ENCODE measurements at places on chromosomes 7 and 10.

- DNase-seq: no peak
These were observed 332.5 kb downstream of the ZWINT start for GRCh38 chr10:56028298-56029132.

DNA sequence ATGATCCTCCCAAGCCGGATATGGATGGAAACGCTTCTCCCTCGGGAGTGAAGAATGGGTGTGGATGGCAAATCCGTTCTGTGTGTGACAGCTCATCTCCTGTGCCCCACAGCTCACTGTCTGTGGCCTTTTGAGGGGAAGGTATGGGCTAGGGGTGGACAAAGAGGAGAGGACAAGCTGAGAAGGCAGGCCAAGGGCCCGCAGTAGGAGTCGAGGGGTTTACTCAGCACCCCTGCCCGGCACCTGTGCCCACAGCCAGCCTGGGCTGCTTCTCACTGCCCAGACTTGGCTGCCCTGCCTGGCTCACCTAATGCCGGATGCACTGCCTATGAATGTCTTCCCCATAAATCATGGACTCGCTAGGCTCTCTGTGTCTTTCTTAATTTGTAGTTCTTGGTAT is 503.8 kb downstream of the TCERG1L start:
- DNase-seq: no peak

- DNase-seq: no peak
These were observed 67.5 kb upstream of the MEOX2 start for GRCh38 chr7:15753887-15754579.

DNA sequence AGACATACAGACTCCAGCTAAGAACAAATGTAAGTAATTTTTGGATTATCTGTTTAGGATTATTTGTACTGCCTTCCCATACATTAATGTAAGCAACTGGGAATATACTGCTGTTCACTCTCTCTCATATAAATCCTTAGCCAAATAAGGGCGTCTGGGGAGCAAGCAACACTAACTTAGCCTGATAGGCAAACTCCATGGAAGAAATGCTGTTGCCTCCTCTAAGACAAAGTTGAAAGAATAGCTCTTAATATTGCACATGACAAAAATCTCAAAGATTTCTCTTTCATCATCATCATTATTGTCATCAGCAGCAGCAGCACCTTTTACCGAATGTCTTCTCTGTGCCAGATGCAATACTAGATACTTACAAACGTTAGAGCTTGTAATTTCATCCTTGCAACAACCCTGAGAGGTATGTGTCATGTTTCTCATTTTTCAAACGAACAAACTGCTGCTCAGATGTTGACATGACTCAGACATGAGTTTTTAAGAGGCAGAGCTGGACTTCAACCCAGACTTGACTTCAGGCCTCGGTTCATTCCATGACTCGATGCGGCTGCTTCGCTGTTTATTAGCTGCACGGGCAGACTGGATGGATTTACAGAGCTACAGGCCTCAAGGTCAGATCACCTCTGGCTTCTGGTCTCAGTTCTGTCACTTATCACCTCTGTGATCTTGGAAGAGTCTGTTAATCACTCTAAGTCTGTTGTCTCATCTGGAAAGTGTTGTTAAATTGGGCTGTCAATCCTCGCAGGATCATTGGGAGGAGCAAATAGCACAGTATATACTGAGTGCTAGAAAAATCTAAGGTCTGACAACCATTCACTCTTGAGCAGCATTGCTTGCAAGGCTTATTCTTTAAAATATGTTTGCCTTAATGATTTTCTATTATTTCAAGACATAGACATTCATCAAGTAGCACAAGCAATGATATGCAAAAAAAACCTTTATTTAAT is 126.3 kb upstream of the CELF2 start:
- DNase-seq: peak; percentile 87

DNA sequence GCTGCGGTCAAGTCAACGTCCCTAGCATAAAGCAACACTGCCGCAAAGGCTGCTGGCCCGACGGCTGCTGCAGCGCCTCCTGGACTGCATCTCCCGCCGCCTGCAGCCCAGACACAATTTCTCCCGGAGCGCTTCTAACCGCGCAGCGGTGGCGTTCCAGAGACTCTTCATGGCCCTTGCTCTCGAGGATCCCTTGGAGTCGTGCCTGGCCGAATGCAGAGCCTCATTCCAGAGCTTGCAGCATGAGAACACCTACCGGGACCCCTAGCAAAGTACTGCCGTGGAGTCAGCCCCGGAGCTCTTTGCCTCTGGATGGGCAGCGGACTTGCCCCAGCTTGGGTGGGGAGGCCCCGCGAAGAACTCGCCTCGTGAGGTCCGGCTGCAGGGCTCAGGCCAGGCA is 79.7 kb upstream of the ZNF32 start:
- DNase-seq: no peak

GRCh38 chr10:2927958-2928840 is 139.1 kb upstream of the PFKP start:
- DNase-seq: peak; percentile 64

GRCh38 chr10:128421371-128422160 is 295.3 kb upstream of the MKI67 start:
- no peak for DNase-seq

DNA sequence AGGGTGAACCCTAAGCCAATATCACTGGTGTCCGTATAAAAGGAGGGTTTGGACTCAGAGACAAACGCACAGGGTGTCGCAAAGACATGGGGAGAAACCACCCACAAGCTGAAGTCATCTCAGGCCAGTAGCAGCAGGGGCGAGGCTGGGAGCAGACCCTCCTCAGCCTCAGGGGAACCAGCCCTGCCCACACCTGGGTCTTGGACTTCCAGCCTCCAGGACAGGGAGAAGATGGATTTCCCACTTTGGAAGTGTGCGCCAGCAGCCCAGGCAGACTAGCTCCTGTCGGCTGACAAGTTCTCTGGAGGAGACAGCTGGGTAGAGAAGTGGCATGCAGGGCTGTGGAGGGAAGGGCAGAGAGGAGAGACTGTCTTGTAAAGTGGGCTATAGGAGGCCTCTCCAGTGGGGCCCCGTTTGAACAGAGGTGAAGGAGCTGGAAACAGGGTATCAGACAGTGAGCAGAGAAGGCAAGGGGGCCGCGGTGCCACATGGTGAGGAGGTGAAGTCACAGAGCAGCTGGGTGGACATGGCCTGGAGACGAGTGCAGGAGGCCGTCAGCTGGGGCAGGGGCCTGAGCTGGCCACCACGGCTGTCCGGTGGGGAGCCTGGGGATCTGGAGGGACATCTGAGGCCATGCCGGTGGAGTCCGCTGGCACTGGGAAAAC is 475.6 kb downstream of the PTPRN2 start:
- no peak for DNase-seq

DNA sequence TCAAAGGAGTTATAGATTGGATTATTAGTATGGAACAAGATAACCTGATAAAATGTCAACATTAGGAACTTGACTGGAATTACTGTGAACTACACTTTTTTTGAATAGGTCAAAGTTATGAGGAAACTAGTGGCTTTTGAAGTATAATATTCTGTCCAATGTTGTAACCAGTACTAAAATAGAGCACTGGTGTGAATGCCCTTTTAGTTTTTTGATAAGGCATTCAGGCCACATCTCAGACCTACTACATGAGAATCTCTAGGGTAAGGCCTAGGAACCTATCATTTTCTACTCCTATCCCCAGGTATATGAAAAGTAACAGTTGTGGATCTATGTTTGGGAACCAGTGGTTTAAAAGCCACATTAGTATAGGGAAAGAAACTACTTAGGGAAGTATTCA is 16.4 kb downstream of the KMT2E start:
- DNase-seq: no peak

DNA sequence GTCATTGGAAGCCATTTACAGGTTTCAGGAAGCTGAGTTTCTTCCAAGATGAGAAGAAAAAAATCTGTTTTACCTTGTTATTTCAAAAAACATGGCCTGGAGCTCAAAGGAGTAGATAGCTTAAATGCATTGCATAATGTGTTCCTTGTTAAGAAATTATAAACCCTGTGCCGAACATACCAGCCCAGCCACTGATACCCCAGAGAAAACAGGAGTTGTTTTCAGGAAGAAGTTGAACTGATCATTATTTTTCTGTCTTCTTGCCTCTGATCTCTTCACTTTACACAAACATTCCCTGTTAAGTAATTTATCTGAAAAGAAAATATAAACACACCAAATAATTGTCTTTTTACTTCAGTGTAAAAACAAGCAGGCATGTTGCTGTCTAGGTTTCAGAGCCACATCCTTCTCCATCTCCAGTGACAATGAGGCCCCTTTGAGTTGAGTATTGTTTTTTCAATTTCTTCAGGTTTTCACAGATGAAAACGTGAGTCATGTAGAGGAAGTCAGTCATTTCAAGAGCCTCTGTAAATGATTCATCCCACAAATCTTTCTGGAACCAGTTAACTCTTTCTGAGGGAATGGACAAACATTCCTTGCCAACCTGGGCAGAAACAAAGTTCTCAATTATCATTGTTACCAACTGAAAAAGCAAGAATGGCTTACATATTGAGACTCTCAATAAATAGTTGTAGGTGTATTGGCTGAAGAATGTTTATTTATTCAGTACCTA is 244.2 kb downstream of the IPMK start:
- peak; percentile 72 for DNase-seq

DNA sequence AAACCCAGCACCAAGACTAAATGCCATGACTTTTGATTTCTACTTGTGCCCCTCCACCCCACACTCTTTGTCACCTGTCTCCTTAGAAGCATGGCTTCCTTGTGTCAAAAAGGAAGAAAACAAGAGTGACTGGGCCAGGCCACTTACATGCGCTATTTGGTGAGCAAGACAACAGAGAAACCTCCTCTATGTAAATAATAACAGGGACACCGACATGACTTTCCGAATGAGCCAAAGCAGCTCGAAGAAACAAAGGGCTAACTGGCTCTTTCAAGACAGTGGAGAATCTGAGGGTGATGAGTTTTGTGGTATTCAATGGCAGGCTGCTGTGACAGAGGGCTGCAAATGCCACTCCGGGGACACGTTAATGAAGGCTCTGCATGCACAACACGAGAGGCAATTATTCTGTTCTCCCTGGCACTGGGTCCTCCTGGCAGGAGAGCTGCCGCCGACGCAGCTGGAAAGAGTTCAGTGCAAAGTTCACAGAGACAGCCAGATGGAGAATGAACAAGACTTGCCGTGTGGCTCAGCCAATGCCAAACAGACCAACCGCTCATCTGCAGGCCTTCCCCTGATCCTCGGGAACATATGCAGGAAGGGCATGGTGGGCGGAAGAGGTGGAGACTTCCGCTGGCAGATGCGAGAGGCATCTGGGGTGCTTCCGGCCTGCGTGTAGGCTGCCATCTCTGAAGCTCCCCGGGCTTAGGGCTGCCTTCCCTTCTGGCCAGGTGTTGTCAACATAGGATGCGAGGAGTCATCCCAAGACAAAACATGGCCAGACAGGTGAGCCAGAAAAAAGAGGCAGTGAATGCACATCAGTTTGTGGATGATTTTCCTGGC is 59.1 kb upstream of the SMNDC1 start:
- no peak for DNase-seq

DNA sequence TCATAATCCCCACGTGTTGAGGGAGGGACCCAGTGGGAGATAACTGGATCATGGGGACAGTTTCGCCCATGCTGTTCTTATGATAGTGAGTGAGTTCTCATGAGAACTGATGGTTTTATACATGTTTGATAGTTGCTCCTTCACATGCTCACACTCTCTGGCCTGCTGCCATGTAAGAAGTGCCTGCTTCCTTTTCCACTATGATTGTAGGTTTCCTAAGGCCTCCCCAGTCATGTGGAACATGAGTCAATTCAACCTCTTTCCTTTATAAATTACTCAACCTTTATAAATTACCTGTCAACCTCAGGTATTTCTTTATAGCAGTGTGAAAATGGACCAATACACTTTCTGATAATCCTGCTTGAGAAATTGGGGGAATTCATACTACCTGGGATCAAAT is 80.2 kb downstream of the ZNF37A start:
- DNase-seq: no peak
